AG09319 (cell line): ENCODE measurements at places on chromosomes 6 and 20.

DNA sequence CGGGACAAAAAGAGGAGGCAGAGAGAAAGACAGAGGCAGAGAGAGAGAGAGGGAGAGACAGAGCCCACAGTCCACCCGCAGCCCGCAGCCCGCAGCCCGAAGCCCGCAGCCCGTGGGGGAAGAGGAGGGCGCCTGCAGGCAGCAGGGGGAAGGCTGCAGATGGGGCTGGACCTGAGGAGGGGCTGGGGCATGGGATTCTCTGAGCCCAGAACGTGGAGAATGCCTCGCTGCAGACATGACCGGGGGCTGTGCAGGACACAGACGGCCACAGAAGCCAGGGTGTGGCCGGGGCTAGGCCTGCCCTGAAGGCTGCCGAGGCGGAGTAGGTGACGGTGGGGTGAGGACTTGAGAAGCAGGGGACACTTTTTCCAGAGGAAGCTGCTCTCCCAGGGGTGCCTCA is 6.5 kb upstream of the SLCO4A1 start:
- DNase-seq = no peak

DNA sequence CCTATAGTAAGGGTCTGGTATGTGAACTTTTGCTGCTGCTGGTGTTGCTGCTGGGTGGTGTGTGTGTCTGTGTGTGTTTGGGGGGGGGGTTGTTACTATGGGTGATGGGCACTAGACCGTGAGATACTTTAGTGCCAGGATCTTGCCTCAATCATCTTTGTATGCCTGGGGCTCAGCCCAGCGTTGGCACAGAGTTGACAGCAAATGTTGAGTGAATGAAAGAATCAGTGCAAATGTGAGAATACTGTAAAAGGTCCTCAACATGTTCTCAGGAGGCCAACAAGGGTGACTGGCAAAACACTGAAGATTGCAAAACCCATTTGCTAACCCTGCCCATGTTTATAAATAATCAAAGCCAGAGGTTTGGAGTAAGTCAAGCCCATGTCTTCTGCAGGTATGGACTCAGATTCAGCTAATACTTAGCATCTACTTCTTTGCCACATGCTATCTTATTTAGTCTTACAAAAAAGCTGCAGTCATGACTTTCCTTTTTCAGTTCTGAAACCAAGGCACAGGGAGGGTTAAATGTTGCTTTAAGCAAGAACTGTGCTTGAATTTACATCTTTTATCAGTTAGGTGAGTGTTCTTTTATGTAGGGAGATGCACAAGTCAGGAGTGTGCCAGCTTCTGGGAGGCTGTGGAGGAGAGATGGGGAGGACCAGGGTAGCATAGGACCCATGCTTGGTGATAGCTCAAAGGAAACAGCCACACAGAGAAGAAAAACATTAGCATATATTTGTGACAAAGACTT is 125.3 kb upstream of the SPACA1 start:
- DNase-seq = no peak

DNA sequence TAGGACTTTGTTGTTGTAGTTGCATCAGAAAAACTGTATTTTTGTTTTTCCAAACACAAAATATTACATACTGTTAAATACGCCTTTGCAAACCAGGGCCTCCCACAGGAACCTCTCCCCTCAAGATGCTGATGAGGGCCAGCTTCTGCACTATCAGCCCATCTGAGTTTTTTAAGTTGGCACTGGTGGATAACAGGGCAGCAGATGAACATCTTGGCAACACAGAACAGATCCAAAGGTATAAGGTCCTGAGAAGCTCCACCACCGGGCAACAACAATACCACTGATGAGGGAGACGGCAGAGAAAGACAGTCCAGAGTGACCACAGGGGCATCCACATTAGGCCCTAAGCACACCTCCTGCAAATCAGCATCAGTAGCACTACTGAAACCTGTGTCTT is 177.7 kb downstream of the DLL1 start:
- DNase-seq = no peak

- DNase-seq = no peak
Measured at GRCh38 chr6:41497994-41498393, 48.2 kb upstream of the FOXP4 start.

GRCh38 chr6:16494793-16495192 is 256.4 kb downstream of the GMPR start:
- no peak for DNase-seq

GRCh38 chr6:143529095-143529494 is 17.6 kb upstream of the FUCA2 start:
- DNase-seq = no peak

DNA sequence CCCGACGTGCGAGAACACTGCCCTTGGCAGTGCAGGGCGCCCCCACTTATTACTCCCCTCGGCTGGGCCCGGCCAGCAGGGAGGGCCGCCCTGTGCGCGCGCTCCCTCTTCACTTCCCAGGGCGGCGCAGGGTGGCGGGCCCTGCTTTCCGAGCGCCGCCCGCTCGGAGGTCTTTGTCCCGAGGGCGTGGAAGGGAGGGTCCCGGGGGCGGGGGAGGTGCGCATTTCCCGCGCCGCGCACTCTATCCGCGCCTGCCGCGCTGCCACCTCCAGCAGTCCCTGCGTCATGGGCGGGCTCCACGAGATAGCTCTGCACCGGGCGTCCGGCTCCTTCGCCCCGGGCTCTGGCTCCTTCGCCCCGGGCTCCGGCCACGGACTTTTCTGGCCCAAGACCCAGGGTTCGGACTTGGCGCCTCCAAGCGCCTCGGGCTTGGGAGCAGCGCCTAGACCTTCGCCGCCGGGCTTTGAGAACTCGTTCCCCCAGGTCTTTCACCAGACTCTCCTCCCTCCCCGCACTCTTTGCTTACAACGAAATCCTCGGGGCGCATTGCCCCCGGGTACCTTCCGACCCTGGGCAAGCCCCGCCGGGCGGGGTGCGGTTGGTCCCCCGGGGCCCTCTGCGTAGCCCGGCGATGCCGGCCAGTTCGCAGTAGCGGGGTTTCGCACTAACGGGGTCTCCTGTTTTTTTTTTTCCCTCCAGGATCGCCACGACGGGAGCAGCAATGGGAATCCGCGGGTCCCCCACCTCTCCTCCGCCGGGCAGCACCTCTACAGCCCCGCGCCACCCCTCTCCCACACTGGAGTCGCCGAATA is 1.6 kb downstream of the TFAP2C start:
- peak; percentile 10 for DNase-seq
